SIG-M5 (cell line): ENCODE measurements at places on chromosomes 11 and 22.

DNA sequence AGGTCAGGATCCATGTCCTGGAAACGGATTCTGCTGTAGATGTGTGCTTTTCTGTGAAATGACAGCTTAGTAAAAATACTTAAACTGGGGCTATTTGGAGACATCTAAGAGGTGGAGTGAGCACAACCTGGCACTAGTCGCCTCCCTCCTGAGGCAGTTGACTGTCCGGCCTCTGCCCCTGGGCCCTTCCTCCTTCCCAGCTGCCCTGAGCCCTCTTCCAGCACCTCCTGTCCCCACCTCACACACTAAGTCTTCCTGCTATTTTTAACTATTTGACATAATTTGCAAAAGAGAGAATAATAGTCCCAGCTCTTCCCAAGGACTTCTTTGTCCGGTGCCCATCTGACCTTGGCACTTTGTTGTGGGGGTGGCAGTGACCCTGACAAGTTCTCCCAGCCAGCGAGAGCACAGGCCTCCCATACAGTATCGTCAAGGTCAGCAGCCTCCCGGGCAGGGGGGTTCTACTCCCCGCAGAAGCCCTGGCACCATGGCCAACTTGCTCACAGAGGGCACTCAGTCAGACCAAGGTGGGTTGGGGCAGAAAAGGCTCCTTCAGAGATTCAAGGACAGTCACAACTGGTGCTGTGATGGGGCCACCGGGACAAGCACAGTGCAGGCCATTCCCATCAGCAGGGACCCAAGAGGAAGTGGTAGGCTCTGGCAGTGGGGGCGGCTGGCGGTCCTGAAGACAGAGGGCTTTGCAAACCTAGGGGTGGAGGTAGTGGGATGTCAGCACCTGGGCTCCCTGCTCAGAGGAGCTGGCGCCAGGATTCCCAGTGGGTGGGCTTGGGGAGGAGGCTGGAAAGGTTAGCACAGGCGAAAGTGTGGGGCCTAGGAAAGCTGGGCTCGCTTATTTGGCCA lies 5.5 kb upstream of the NEAT1 start:
- DNase-seq = no peak

DNA sequence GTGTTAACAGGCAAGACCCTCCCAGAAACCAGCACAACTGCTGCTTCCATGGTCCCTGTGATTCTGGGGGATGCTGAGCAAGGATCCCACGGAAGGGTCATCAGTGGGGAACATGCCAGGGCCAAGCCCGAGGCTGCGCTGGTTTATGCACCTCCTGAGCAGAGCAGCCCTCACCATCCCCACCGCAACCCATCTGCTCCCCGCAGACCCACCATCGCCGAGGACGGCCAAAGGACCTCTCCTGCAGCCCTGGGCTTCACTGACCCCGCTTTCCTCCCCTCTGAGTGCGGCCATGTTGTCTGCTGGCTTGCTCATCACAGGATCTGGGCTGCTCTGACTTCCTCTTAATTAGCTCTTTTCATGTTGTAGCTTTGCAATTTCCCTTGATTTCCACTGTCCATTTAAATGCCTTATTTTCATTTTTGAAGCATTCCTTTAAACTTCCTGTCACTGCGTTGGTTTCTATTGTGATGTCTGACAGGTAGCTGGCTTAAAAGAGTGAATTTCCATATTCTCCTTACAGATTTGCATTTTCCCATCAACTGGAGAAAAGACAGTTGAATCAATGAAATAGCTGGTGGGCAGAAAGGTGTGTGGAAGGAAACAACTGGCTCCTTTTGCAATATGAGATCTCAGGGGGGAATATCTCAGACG lies 14.9 kb downstream of the TP53AIP1 start:
- no peak for DNase-seq

- DNase-seq = no peak
These were observed 621.5 kb upstream of the B3GAT1 start for GRCh38 chr11:135033540-135033939.

DNA sequence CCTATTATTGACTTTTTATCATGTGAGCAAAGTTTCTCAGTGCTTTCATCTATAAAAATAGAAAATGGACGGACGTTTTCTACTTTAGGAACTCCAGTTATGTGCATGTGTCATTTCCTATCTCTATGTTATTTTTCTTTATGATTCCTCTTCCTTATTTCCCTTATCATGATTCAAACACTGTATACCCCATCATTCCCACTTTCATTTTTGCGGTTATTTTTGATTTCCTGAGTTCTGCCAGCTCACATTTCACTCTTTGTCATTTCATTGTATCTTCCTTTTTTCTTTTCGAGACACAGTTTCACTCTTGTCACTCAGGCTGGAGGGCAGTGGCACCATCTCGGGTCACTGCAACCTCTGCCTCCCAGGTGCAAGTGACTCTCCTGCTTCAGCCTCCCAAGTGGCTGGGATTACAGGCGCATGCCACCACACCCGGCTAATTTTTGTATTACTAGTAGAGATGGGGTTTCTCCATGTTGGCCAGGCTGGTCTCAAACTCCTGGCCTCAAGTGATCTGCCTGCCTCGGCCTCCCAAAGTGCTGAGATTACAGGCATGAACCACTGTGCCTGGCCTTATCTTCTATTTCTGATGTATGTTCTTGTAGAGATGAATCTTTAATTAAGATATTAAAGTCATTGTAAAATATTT lies 21.5 kb downstream of the C11orf58 start:
- no peak for DNase-seq

DNA sequence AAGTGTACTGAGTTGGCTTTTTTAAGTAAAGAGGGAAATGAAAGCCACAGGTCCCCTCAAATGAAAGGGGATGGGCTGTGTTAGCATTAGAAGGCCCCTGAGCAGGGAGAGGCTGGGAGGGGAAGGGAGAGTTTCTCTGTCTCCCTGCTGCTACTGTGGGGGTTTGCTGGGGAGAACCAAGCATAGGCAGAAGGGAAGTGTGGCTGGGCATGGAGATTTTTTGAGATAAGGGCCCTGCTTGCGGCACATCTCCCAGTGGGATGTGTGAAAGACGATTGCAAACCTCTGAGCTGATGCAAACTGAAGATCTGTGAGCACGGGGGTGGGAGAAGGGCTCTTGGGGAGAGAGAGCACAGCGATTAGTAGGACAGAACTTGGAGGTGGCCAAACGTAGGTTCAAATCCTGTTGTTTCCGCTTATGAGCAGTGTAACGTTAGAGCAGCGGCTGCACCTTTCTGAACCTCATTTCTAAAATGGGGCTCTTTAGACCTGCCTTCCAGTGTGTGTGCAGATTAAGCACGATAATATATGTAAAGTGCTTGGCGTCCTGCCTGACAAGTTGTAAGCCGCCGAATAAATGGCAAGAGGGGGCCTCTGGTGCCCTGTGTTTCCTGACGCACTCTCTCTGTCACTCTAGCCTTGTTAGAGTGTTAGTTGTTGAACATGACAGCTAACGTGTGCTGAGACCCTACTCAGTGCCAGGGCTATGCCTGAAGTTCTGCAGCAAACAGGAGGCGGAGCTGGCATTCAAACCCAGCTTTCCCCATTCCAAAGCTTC lies 122.3 kb downstream of the GRIK4 start:
- no peak for DNase-seq

GRCh38 chr11:6321356-6321755 lies 1.1 kb upstream of the CAVIN3 start:
- DNase-seq = no peak

DNA sequence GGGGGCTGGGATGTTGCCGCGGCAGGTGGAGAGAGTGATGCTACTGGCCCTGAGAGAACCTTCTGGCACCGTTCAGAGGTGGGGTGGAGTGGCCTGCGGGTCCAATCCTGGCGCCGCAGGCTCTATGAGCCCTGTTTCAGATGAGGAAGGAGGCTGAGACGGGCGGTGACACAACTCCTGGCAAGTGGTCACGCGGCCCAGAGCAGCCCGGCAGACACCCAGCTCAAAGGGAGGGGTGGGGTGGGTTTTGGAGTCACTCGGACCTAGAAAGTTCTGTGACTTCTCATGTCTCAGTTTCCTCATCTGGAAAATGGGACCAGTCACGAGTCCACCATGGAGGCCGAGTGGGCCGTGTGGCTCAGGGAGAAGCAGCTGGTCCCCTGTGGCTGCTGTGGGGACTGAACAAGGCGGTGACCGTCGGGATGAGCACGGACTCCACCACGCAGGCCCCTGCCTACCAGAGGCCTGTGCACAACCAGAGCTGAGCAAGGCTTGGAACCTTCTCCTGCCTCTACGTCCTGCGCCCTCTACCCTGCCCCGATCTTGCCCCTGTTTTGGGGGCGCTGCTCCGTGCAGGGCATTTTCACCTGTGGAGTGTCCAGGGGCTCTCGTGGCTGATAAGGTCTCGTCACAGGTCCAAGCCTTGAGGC lies 3.7 kb downstream of the TSPO start:
- DNase-seq = no peak

- no peak for DNase-seq
These were observed 2.9 kb downstream of the OOSP1 start for GRCh38 chr11:59941091-59941490.
